Stimulated activated CD8-positive, alpha-beta memory T cell treated with anti-CD3 and anti-CD28 coated beads, Interleukin-2, amount 100 ng/mL, for 1 hour (primary cell): ENCODE measurements at places on chromosomes 13 and 19.

GRCh38 chr19:37929355-37929923, 22.4 kb downstream of the SIPA1L3 start:
- no peak for DNase-seq

- no peak for DNase-seq
Measured at GRCh38 chr13:21884965-21885567, 214.2 kb downstream of the FGF9 start.

GRCh38 chr13:95463531-95463930, 89.0 kb upstream of the CLDN10 start:
- DNase-seq = no peak

DNA sequence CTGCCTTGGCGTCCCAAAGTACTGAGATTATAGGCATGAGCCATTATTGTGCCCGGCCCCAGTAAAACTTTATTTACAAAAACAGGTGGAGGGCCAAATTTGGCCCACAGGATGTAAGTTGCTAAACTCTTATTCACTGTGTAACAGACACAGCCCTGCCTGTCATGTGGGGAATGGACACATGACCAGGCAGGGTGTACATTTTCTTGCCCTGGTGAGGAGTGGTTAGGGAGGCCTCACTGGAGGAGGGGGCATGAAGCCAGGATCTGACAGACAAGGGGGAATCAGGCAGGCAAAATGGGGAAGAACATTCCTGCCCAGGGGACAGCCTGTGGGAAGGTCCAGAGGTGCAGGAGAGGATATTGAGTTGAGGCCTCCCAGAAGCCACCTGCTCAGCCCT, 7.4 kb upstream of the PGLS start:
- DNase-seq = no peak

- DNase-seq = no peak
Measured at GRCh38 chr13:74131227-74131626, 3.0 kb downstream of the KLF12 start.

DNA sequence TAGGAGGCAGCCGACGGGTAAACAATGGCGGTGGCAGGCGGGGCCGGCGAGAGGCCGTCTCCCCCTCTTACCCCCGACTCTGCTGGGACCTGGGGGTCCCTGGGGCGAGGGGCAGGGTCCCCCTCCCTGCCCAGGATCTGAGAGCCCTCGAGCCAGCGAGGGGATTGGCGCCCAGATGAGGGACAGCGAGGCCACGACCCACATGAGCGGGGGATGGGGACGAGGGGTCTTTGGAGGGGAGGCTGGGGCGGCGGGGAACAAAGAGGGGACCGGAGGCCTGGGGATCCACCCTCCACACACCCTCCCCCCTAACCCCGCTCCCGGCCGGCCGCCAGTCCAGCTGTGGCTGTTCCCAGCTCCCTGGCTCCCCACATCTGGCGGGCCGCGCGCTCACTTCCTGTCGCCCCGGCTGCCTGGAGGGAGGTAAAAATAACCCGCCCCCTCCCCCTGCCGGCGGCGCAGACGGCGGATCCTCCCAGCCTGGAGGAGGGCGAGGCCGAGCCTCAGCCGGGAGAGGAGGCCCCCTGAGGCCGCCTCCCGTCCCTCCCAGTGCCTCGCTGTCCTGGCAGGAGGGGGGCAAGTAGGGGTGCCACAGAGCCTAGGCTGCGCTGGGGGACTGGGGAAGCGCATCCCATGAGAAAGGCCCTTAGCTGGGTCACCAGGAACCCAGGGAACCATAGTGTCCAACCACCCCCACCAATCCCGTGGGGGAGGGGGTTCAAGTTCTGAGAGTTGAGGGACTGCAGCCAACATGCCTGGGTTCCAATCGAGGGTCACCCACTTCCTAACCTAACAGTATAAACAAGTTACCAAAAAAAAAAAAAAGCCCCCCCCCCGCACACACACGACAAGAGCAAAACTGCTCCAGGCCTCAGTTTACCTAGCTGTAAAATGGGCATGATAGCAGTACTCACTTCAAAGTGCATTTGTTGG, 29.3 kb upstream of the NANOS3 start:
- peak; percentile 69 for DNase-seq

GRCh38 chr13:28093881-28094280, 6.5 kb downstream of the FLT3 start:
- DNase-seq = no peak

DNA sequence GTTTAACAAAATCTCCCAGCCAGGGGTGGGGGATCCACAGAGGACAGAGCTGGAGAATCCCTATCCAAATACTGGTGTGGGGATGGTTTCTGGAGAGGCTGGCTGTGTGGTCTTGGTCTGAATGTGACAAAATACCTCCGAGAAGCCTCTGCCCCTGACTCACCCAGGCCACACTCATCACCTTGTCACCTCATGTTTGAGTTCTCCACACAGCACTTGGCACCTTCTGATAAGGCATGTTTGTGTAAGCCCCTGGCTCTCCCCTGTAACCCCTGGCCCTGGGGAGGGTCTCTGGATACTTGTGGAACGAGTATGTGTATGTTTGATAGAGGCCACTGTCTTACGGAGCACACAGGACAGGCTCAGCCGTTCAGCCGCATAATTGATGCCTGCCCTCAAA, 14.7 kb downstream of the TECR start:
- DNase-seq = no peak

- no peak for DNase-seq
Measured at GRCh38 chr19:18108897-18109296, 11.3 kb downstream of the MAST3 start.

GRCh38 chr19:54107876-54108490, 5.3 kb downstream of the NDUFA3 start:
- DNase-seq = no peak

- DNase-seq = no peak
Measured at GRCh38 chr13:88958821-88959220, 1287.7 kb downstream of the SLITRK5 start.

DNA sequence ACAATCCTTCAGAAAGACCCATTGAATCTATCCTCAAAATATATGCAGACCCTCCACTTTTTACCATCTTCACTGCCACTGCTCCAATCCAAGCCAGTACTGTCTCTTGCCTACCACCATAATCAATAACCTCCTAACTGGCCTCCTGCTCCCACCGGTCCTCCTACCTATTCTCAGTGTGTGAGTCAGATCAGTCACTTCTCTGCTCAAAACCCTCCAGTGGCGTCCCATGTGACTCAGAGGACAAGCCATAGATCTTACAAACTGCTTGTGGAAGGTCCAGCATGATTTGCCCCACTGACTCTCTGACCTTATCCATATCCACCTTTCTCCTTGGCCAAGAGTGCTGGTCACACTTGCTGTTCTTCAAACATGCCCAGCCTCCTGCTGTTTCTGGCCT, 23.4 kb upstream of the MBNL2 start:
- no peak for DNase-seq

DNA sequence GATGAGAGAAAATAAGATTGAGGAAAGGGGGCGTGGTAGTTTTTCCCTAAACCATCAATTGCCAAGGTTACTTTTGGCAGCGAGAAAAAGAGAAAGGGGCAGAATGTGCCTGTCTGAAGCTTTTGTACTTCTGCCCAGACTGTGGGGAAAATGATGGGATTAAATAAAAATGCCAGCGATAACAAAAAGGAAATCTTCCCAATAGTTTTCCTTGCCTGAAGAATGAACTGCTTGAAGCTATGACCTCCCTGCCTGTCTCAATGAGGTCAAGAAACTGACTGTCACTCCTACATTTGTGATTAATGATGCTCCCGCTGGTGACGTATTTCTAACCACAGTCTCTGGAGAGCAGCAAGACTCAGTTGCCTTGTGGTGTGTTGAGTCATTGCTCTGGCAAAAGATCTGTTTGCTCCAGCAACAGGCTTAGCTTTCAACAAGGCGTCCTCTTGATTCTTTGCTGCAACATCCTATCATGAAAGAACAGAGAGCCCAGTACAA, 1051.5 kb downstream of the DIAPH3 start:
- no peak for DNase-seq

- DNase-seq = no peak
Measured at GRCh38 chr13:44876782-44877324, 112.4 kb downstream of the NUFIP1 start.

DNA sequence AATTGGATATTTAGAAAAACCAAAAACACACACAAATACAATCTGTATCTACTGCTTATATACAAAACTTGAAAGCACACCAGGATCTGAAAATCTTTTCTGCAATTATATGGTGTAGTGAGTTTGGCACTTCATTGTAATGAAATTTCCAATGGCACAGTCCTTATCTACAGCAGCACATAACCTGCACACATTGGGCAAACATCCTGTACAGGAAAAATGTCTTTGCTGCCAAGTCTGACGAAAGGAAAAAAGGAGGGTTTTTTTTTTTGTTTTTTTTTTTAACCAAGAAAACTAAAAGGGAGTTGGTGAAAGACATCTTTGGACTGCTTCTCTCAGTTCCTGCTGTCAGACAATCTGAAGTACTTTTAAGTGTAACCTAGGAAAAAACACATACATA, 107.8 kb downstream of the FOXO1 start:
- DNase-seq = no peak

DNA sequence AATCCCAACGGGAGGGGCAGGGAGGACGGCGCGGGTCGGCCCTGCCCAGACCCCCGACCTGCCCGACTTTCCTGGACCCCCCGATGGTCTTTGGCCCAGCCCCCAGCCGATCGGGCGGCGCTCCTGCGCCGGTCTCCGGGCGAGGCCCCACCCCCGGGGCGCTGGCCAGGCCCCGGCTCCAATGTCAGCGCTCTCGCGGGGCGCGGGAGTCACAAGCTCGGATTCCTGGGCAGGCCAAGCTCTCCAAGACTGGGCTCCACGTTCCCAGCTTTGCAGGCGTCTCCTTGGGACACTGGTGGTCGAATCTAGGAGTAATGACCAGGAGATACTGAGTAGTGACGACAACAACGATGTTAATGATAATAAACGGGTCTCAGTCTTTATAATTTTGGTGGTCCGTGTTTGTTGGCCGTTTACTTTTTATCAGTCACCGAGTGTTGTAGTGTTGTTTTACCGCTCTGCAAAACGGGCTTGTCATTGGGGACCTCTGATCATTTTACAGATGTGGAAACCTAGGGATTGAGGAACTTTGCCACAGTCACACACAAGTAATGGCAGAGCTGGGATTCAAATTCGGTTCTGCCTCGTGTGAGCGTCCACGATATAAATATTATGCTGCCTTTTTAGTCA, 545 bp downstream of the RAD23A start:
- peak; percentile 33 for DNase-seq

- no peak for DNase-seq
Measured at GRCh38 chr19:46270521-46271256, 26.2 kb upstream of the HIF3A start.

- no peak for DNase-seq
Measured at GRCh38 chr19:7516878-7517277, 975 bp downstream of the ZNF358 start.

- DNase-seq = no peak
Measured at GRCh38 chr13:44064357-44064756, 184.7 kb downstream of the LACC1 start.
